ENCODE measurements at places on chromosomes 7 and 10.

DNA sequence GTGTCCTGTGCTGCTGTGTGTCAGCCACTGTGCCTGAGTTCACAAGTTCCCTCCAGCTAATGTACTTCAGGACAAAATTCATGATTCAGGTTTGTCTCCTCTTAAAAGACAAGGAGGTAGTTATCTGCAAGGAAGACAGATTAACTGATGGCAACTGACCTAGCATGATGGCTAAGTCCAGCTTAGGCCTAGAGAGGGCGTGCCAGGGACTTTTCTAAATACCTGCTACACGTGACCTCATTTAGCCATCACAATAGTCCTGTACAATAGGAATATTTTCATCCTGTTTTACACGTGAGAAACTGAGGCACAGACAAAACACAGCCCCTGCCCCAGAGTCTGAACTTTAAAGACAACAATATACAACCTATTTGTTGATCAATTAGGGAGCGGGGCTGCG is 275.7 kb downstream of the XPNPEP1 start:
- no peak for DNase-seq

- no peak for DNase-seq
Observed at GRCh38 chr7:150402671-150403321, 23.7 kb downstream of the ZNF775 start.

DNA sequence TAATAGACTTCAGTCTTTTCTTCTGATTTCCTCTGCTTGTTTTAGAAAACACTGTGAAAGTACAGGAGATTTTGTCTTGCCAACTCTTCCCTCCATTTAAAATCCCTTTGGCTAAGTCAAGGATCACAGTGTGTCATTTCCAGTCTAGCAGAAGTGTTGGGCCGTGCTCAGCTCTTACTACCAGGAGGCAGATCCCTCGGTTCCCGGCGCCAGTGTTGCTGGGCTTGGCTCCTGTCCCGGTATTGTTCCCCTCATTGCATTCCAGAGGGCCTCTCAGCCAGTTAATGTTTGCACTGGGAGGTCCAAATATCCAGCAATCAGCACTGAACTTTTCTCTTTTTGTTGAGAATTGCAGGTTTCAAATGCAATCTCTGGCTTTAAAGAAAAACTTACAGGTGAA is 612.1 kb upstream of the MGMT start:
- no peak for DNase-seq

DNA sequence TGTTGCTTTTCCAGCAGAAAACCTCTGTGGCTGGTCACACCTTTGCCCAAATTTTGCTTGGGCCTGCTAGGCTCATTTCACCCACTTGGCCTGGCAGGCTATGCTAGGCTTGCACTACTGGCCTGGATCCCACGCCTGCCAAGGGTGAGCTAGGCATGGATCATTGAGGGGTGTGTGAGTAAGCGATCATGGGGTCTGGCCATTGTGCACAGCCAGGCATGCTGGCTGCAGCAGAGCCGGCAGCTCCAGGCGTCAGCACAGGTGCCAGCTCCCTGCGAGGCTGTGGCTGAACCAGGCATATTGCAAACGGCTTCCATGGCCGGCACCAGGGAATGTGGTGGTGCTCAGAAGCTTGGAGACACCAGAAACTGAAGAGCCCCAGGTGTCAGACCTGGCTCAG is 19.2 kb downstream of the CFAP70 start:
- no peak for DNase-seq

DNA sequence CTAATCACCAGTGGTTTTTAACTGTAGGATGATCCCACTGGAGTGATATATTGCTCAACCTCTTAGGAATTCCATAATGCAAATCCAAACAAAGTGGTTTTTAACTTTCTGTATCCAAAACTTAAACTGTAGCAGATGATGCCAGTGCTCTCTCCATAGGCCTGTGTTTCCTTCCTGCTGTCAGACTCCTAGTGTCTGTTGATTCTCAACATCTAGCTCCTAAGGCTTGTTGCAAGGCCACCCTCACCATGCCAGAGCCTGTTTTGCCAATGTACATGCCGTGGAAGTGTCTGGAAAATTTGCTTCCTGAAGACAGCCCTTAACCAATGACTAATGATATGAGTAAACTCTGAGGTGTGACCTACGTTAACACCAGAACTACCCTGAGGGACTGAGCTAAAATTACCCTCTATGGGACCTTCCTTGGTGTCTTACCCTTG is 39.3 kb downstream of the C1GALT1 start:
- peak; percentile 44 for DNase-seq

GRCh38 chr10:72948762-72949161 is 5.8 kb downstream of the PLA2G12B start:
- no peak for DNase-seq

DNA sequence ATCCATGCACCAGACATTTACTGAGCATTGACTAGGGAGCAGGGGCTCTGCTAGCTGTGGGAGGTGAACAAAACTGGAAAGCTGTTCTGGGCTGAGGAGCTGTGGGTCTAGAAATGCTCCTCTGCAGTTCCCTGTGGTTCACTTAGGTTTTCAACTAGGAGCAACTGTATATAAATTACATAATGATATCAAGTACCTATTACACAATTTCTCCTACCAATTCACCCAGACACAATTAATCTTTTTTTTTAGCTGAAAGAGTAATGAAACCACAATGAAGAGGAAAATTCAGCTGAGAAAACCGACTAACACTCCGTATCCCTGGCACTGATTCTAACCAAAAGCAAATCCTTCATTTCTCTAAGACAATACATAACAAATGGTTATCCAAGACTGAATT is 39.4 kb downstream of the COL28A1 start:
- DNase-seq: no peak

- DNase-seq: no peak
Observed at GRCh38 chr10:76115471-76116155, 684.2 kb downstream of the LRMDA start.

DNA sequence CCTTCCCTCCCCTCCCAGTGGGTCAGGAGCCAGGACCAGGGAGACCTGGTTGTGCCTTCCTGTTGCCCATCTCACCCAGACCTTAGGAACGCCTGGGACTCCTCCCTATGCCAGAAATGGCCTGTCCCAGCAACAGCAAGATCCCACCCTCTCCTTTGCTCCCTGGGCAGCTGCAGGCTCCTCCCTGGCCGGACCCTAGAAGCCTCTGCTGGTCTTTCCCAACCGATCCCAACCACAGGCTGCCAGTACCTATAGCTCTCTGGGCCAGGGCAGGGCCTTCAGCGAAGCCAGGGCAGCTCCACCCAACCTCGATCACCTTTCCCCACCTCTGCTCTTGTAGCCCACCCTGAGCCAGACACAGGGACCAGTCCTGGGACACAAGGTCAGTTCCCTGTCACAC is 21.9 kb downstream of the LDB3 start:
- DNase-seq: no peak

DNA sequence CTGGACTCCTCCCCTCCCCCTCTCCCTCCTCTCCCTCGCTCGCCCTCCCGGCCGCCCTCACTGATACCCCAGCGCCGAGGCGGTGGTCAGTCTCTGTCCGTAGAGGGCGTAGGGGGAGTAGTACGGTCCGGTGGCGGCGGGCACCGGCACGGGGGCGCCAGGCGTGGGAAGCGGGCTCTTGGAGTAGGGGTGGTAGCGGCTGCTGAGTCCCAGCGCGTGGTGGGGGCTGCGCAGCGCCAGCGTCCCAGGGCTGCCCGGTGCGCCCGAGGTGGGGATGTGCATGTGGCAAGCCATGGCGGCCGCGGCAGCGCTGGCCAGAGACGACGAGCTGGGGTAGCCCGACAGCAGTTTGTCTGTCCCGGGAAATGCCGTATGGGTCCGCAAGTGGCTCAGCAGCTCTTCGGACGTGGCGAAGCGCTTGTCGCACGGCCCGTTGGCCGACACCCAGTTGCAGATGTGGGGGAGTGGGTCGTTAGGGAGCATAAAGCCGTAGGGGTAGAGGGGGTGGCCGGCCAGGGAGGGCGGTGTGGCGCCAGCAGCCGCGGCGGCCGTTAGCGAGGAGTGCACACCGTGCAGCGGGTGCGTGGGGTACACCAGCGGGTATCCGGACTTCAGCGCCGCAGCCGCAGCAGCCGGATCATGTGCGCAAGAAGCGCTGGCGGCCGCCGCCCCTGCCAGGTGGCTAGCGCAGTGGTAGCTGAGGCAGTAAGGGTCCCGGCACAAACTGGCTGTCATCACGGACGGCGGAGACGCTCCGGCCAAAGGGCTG is 2.7 kb downstream of the ZNF503 start:
- DNase-seq: no peak

GRCh38 chr10:86655596-86655995 is 1.2 kb downstream of the OPN4 start:
- no peak for DNase-seq

GRCh38 chr10:31959461-31960173 is 31.0 kb upstream of the ARHGAP12 start:
- no peak for DNase-seq

DNA sequence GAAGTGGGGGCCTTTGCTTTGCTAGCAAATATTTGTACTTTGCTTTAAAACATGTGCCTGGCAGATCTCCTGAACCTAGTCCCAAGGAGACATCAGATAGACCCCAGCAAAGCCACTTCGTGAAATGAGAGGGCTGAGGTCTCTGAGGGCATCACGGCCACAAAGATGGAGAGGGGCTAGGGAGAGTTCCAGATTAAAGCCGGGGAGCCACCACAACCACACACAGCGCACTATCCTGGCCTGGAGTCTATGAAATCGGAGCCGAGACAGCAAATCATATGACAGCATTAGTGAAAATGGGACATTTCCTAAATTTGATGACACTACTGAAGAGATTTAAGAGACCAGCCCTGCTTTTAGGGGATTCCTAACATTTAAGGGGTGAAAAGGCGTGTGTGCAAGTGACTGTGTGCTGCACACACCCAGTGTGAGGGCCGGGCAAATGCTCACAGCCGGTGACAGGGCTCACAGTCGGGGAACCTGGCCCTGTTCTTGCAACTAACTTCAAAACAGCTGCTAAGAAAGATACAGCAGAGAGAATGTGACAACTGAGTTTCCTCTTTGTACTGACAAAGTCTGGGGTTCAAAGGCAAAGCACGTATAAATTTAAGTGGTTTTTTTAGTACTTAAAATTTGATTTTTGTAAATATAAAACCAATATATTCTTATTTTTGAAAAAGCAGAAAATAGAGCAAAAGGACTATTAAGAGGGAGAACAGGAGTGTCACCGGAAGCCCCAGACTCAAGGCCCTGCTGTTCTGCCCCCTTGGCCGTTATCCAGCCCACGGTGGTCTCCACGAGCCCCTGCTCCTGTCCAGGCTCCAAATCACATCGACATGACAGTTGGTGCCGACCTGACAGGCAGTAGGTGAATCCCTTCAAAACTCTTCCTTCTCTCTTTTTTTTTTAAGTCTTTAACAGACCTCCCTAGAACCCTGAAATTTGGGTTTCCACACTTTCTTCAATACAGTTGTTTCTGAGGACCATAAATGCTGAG is 49.5 kb downstream of the VIPR2 start:
- no peak for DNase-seq

DNA sequence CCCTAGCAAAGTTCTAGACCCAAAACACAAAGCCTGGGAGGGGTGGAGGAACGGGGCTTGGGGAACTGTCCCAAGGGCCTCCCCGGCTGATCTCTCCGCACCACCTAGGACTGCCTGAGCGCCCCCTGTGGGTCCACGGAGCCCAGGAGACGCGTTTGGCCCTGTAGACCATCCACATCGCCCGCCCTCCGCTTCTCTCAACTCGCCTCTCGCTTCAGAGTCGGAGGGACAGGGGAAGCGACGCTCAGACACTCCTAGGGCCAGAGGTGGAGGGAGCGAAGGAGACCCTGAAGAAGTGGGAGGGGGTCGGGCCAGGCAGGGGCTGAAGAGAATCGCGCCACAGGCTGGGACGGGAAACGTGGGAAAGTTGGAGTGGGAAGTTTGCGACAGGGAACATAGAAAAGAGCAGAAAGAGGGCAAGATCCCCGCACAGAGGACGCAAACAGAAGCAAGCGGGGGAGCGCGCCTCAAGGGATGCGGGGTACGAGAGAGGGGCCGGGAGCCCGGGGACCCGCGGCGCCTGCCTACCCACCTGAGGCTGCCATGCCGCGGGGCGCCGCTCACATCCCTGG is 378 bp downstream of the PIK3AP1 start:
- DNase-seq: no peak

GRCh38 chr10:28305553-28305952 is 2.7 kb upstream of the MPP7 start:
- no peak for DNase-seq

- no peak for DNase-seq
Observed at GRCh38 chr10:97549587-97550322, 22.8 kb upstream of the ANKRD2 start.

DNA sequence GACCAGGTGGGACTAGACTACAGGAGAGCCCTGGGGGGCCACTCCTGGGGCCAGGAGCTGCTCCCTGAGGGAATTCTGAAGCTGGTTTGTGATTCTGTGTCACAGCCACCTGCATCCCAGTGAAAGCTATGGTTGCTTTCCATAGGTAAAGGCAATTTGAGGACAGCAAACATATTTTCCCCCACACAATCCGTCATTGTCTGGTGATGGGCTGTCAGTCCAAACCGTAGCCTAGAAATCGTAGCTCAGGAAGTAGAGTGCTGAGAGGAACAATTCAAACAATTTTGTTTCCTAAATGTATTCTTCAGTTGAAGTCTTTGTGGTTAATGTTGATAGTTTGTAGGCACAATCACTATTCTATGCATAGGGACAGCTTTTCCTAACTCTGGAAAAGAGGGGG is 106.0 kb upstream of the INSYN2A start:
- no peak for DNase-seq

GRCh38 chr10:128068398-128069285 is 57.6 kb downstream of the MKI67 start:
- no peak for DNase-seq

DNA sequence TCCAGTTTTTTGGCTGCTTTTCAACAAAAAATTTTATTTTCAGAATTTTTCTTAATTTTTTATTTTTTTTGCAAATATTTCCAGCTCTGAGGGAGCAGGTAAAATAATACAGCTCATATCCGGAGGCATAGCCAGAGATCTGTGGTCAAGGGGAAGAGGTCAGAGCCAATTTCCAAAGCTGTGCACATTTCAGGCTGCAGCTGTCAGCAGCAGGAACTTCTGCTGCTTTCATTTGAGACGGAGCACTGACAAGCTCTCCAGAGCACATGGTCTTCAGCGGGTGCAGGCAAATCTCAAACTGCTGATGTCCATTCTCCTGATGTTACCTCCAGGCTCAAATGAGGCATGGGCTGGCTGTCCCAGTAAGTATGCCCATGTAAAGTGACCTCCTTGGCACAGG is 31.1 kb downstream of the SLC26A4 start:
- DNase-seq: no peak

DNA sequence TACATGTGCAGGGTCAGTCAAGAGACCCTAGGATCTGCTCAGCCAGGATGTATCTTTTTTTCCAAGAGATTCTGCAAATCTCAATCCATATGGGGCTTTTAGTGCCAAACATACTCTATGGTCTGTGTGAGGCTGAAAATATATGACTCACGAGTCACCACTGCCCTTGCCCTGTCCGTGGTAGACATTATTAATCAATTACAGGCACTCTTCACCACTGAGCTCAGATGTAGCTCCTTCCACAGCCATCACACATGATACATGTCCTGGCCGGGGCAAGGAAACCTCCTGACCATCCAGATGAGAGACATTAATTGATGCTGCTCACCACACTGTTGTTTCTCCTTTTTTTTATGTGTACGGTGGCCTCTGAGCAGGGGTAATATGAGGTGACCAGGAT is 90.2 kb upstream of the RET start:
- DNase-seq: no peak

- no peak for DNase-seq
Observed at GRCh38 chr10:118101501-118101900, 54.8 kb upstream of the RAB11FIP2 start.

Measured in NCI-H460 (cell line).